ENCODE measurements at places on chromosomes 2 and 18.

- no peak for DNase-seq
These were observed 1.1 kb upstream of the WBP1 start for GRCh38 chr2:74457129-74457548.

DNA sequence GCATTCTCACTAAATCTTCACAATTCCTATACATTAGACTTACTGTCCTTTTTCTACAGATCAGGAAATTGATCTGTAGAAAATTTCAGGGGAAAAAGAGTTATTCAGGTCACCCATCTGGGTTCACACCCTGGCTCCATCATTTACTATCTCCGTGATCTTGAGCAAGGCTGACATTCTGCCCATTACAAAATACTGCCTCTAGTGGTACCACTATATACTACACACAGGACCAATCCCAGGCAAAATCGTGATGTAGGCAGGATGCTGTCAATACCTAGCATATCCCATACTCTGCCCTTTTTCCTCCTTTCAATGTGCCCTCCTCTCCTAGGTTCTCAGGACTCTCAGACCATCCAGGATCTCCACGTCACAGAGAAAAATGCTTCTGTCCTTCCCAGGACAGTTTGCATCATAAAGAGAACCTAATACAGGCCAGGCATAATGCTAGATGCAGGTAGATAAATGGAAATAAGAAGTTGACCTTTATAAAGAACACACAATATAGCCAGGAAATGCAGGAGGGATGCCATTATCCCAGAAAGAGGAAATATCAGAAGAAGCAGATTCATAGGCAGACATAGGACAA is 101.9 kb downstream of the CDH20 start:
- no peak for DNase-seq

DNA sequence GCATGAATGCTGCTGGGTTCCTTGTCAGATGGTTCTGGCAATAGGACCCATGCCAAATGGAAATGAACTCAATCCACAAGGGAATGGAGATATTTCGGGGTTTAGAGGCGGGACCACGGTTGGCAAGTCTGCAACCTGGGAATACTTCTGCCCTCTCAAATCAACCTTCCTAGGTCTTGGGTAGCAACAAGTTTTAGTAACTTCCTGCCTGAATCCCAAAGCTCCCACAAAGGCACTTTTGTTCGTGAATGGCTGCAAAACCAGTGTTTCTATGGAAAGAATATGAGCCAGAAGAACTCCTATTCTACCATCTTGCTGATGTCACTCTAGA is 790.1 kb upstream of the SLC8A1 start:
- no peak for DNase-seq

- no peak for DNase-seq
These were observed 53.7 kb downstream of the BCL11A start for GRCh38 chr2:60499651-60500265.

DNA sequence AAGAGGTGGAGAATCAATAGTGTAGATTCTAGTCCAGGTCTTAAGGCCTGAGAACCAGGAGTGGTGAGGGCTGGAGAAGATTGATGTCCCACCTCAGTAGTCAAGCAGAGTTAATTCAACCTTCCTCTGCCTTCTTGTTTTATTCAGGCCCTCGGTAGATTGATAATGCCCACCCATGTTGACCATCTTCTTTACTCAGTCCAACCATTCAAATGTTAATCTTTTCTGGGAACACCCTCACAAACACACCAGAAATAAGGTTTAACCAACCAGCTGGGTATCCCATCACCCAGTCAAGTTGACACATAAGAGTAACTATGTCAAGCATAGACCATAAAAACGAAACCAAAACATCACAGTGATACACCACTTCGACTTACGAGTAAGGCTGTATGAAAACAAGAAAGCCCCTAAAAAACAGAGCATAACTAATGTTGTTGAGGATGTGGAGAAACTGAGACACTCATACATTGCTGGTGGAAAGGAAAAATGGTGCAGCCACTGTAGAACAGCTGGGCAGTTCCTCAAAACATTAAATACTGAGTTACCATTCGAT is 57.5 kb downstream of the SLC35F5 start:
- DNase-seq: no peak

- no peak for DNase-seq
These were observed 208.8 kb downstream of the CDH2 start for GRCh38 chr18:27967913-27968824.

DNA sequence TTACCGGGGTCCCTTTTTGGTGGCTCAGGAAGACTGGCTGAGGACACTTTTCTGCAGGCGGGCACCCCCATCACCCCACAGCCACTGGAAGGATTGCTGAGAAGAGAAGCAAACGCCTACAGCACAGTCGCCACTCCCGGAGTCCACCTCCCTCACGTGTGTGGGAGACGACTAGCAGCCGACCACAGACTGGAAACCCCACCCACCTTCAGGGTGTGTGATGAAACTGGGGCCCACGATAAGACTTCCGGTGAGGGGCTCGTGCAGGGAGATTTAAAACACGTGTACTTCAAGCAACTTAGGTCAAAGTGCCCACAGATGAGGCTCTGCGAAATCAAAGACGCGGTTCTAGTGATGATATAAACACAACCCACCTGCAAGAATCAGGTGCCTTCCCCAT is 26.3 kb downstream of the MBP start:
- peak; percentile 91 for DNase-seq

DNA sequence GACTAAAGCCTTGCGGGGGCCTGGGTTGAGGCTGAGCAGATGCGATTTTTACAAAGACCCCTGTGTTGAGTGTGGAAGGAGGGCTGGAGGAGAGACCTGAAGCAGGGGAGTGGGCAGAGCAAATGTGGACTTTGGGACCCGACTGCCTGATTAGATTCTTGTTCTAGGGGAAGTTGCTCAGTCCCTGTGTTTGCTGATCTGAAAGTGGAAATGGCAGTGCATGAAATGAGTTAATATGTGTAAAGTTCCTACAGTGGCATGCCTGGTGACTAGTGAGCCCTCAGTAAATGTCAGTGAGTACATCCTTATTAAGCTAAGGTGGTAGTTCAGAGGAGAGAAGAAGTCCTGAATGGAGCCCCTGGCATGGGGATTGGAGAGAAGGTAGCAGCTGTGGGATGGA is 52.3 kb downstream of the ARMC9 start:
- DNase-seq: no peak

DNA sequence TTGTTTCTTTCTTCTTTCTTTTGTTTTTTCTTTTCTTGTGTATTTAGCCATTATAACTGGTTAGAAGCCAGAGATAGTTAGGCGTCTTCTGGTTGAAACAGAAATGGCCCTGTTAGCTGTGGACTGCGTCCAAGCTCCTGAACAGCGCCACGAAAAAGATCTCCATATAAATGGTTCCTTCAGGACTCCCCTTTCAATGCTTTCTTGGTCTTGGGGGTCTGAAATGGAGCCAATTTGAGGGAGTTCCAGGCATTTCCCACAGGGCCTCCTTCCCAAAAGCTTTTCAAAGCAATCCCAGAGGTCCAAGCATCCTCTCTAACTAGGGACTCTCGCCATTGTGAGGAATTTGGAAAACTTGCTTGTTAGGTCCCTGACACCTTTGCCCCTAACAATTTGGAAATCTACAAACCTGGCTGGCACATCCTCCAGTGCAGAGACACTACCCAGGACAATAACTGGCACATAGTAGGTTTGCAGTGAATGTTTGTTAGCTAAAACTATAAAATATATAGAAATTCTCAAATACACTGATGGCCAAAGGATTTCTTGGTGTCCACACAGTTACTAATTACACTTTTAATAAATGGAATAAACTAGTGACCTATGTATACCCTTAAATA is 80.1 kb downstream of the MYCN start:
- DNase-seq: no peak

DNA sequence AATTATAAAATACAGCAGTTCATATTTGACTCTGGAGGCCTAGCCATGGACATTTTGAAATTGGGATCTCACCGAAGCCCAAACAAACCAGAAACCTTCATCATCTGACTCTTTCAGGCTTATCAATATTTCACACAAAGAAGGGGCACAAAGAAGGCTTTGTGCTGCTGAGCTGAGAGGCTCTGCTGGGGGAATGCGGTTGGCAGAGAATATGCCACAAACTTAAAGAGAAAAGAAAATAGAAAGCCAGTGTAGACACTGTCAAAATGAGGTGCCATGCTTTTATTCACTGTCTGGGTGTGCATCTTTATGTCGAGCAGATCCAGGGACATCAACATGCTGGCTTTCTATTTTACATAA is 162.6 kb downstream of the QPCT start:
- DNase-seq: no peak

- DNase-seq: peak; percentile 73
These were observed 15.6 kb upstream of the CEP68 start for GRCh38 chr2:65040400-65041261.

GRCh38 chr18:78861116-78861515 is 118.5 kb upstream of the SALL3 start:
- no peak for DNase-seq

- DNase-seq: no peak
These were observed 63.2 kb downstream of the CCBE1 start for GRCh38 chr18:59633961-59634485.

GRCh38 chr18:907115-907884 is 2.6 kb downstream of the ADCYAP1 start:
- no peak for DNase-seq

DNA sequence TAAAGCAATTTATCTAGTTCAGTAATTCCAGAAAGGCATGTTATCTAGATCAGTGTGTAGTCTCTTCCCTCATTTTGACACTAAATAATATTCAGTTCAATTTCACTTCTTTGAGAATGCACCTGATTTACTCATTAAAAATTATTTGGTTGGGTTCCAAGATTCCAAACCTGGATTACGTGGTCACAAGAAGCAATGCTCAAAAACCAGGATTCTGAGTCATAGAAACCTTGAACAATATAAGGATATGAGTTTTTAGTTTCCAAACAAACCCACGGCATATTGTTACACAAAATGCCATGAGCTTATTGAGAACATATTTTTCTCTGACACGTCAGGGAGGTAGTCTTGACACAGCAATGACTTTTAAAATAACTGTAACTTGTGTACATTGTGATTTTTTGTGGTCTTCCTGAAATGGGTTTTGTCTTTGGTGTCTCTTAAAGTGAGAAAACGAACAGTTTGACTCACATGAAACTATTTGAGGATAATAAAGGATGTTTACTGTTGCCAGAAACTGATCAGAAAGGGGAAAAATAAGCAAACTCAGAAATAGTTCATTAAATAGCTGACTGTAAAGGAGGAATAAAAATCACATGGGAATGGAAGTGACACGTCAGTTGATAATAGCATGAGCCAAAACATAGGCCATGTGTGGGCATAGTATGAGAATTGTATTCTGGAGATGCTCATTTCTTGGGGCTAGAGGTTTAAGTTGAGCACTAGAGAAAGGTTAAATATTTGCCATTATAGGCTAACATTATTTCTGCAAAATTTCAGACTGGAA is 617.7 kb upstream of the CDH2 start:
- no peak for DNase-seq

- no peak for DNase-seq
These were observed 60.7 kb downstream of the ANKRD62 start for GRCh38 chr18:12154361-12154760.

- no peak for DNase-seq
These were observed 33.2 kb downstream of the FRZB start for GRCh38 chr2:182833084-182833854.

GRCh38 chr2:43427032-43427424 is 168.8 kb downstream of the THADA start:
- DNase-seq: no peak

GRCh38 chr2:216569765-216570164 is 63.5 kb upstream of the IGFBP2 start:
- DNase-seq: no peak

DNA sequence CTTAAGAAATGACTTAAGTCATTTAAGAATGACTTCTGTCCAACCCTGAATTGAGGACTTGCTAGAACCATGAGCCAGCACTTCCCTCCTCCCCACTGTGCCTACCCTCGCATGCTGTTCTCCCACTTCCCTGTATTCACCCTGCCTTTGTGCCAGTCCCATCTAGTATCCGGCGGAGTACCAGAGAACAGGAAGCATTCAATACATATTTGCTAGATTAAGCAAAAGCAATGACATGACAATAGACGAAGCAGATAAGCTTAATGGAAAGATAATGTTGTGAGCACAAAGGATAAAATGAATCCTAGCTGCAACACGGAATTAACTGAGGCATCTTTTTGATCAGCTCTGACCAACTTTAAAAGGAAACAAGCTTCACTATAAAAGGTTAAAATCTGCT is 328.5 kb downstream of the TDRD15 start:
- DNase-seq: no peak

- no peak for DNase-seq
These were observed 14.0 kb upstream of the SPDYA start for GRCh38 chr2:28796620-28797019.

DNA sequence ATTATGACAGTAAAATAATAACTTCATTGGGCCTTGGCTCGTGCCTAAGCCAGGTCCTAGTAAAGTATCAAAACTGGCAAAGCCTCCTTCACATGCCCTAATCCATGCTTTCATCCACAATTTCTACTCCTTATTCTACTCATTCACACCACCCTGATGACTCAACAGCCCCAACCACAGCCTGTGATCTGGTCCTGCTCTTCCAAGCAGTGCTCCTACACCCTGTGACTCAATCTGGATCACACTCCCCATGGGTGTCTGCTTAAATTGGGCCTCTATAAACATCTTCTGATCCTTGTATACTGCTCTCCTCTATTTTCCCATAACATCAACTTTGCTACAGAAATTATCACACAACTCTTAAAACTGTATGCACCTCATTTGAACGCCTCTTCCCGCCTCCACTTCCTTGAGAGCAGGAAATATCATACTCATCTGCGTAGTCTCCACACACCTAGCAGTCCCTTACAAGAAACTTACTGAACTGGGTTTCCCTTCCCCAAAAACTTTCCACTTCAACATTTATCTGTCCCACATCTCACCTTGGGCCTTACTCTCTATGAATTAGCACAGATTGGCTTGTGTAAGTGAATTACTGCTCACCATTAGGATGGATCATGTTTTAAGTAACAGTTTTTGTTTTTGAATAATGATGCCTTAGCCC is 15.9 kb downstream of the GTF3C3 start:
- DNase-seq: no peak

- DNase-seq: no peak
These were observed 53.9 kb downstream of the KCTD18 start for GRCh38 chr2:200455958-200456421.

DNA sequence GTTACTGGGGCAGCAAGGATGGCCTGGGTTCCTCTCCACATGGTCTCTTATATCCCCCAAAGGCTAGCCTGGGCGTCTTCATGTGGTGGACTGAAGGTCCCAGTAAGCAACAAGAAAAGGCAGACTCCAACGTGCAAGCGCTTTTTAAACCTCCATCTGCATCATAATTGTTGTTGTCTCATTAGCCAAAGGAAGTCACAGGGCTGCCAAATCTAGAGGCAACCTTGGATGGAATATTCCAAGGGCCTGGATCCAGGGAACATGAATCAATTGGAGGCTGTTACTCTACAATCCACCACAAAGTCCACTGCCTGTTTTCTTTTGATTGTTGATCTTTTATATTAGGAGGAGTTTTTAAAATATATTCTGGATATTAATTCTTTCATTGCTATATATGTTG is 118.8 kb downstream of the SH3RF3 start:
- no peak for DNase-seq

- no peak for DNase-seq
These were observed 259.0 kb downstream of the HNMT start for GRCh38 chr2:138223319-138223718.

GRCh38 chr2:189177251-189177840 is 2.2 kb downstream of the COL5A2 start:
- DNase-seq: no peak

- no peak for DNase-seq
These were observed 18.4 kb upstream of the DSC2 start for GRCh38 chr18:31120594-31120993.

- no peak for DNase-seq
These were observed 215.4 kb downstream of the ZBTB7C start for GRCh38 chr18:48193521-48194492.
